ENCODE measurements at places on chromosomes 11 and 22.
A peak's percentile ranks its signal among the peaks of the same experiment; 100 is the strongest.

GRCh38 chr11:15379483-15379882 is 264.8 kb downstream of the INSC start:
- DNase-seq, result no peak

DNA sequence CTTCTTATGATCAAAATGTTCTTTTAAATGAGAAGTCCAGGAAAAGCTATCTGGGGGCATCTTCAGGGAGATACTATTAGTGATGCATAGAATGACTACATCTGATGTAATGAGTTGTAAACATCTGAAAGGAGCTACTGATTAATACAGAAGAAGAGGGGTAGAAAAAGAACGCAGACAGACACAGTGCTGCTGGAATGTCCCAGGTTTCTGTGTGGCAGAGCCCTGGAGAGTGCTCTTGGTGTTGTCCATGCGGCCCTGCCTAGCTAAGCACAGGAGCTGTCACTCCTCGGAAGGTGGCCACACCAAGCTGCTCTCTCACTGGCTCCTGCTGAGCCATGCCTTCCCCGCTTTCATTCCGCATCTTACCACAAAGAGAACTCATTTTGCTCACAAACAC is 768.8 kb downstream of the OPCML start:
- no peak for DNase-seq

- peak; percentile 26 for DNase-seq
Measured at GRCh38 chr11:93747122-93747521, 5.7 kb downstream of the C11orf54 start.

- no peak for DNase-seq
Measured at GRCh38 chr11:32172041-32172847, 81.4 kb downstream of the RCN1 start.

- DNase-seq, result no peak
Measured at GRCh38 chr11:114148013-114148382, 88.5 kb downstream of the ZBTB16 start.

DNA sequence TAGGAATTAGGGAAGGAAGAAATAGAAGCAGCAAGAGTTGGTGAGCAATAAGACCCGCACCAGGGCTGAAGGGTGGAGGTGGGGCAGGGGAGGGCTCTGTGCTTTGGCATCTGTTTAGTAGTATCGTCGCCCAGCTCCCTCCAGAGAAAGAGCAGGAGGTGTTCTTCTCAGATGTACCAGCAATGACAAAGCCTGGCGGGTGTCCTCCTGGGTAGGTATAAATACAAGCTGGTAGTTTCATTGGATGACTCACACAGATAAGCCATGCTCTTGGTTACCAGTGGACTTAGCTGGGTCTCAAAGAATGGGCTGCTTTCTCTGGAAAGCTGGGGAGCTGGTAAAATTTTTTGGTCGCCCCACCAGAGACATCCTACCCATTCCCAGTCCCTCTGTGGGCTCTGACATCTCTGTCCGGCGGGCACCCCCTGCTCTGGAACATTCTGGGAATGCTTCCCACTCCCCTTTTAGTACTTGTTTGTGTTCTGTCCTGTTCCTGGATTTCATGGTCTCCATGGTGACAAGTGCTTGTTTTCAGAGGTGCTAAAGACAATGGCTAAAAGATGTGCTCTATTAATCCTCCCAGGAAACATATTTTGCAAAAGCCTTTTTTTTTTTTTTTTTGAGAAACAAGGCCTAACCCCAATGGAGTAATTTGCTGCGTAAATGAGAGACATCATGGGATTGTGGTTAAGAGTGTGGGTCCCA is 15.4 kb upstream of the TUBA8 start:
- no peak for DNase-seq

DNA sequence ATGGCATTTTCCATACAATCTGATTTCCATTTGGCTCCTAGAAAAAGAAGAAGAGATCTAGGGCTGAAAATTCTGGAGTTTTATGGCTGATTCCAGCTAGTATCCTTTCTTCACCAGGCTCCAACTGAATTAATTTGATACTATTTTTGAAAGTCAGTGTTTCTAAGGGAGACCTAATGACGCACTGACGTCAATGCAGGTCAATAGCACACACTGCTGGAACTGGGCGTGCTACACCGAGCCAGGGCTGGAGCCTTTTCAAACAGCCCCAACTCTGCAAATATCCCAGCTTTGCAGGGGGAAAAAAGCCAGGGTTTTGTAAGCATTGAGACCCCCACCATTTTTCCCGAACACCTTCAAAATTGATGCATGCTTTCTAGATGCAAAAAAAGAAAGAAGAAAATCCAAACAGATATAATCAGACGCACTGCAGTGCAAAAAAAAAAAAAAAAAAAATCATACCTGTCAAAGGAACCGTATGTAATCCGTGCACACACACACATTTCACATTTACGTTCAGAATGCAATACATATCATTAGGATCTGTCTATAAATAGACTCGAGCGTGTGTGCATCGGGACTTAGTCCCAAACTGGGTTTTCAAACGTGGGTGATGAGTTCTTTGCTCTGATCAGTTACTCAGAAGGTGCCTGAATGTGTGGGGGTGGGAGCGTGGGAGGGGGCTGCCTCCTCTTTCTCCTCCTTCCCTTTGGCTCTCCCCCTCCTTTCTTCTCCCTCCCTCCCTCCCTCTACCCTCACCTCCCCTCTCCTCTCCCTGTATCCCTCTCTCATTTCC is 124.5 kb upstream of the HSD17B12 start:
- no peak for DNase-seq

DNA sequence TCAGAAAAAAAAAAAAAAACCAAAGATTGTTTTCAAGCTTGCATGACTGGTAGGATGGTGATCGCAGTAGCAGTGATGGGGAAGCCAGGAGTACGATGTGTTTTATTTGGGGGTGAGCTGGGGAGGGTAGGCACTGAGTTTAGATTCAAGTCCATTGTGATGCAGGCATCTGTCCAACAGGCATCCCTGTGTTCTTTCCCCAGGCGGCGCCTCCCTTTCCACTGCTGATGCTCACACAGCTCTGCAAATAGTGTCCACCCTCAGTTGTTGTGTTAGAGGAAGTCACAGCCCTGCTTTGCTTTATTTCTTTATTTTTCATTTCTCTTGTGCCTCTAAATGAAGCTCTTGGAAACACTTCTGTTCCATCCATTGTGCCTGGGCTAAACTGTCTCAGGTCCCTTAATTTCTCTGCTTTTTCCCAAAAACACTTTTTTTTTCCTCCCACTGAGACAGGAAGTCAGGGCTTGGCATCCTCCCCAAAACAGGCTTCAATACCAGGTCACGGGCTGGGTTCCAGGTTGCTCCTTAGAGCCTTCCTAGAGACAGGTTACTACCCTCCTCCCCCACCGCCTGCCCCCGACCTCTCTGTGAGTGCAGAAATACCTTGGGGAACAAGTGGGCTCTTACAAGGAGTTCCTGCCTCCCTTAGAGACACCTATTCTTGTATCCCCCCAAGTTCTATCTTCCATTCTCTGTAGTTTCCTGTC is 38.6 kb upstream of the HSPA8 start:
- DNase-seq, result no peak
